Suprapubic skin (tissue), 4 donors: ENCODE measurements at places on chromosomes 4 and X. TPM values are rescaled to one million over a fixed set of nuclear protein-coding genes. Genes with fewer than 3 reads are reported as not detected.

- DNase-seq: no peak
These were observed 1.2 kb upstream of the QDPR start for GRCh38 chr4:17512973-17513665.

CXorf51B gene
- total RNA-seq: not detected

GRCh38 chr4:154422152-154422551 is 69.4 kb downstream of the DCHS2 start:
- DNase-seq: no peak

- DNase-seq: no peak
These were observed 44.3 kb downstream of the RASGEF1B start for GRCh38 chr4:81427344-81427821.
